ENCODE measurements at places on chromosomes 3 and 15.

DNA sequence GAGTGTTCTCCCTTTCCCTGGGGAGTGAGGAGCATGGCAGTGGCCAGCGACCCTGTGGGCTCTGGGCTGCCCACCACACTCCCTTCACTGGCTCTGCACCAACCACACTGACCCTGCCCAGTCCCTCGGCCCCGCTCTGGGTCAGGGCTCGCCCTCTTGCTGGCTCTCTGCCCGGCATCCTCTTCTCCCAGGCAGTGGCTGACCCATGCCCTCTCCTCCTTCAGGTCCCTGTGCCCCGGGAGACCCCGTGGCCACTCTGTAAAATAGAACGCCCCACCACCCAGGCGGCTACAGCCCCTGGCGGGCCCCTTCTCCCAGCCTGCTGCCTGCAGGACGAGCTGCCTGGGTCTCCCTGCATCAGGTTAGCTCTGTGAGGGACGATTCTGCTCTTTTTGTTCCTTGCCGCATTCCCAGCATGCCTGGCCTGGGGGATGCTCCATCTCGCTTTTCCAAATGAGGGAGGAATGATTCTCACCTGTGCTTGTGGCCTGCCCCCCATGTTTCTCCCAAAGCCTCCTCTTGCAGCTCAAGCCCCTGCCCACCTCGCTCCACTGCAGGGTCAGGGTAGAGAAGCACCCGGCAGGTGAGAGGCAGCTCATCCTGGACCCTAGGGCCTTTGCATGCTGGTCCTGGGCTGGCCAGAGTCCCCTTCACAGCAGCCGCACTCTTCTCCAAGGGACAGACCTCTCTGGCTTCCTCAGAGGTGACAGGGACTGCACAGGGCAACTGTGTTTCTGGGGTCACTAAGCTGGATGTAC is 14.5 kb upstream of the CFAP100 start:
- no peaks in the 10 kb centered on the region for H3K27me3 ChIP-seq
- H3K36me3 ChIP-seq = no peaks in the 10 kb centered on the region
- DNase-seq = no peak
- no peak overlapping the region for H3K27ac ChIP-seq
- H3K4me1 ChIP-seq = no peaks in the 10 kb centered on the region
- no peak overlapping the region for H3K4me3 ChIP-seq

GRCh38 chr15:57198131-57198530 is 178.2 kb upstream of the CGNL1 start:
- H3K36me3 ChIP-seq = peaks cover 2% of the 10 kb centered on the region
- no peak for DNase-seq
- no peak overlapping the region for H3K4me3 ChIP-seq
- no peak overlapping the region for H3K27ac ChIP-seq
- peaks cover 33% of the 10 kb centered on the region for H3K4me1 ChIP-seq
- H3K27me3 ChIP-seq = no peaks in the 10 kb centered on the region

DNA sequence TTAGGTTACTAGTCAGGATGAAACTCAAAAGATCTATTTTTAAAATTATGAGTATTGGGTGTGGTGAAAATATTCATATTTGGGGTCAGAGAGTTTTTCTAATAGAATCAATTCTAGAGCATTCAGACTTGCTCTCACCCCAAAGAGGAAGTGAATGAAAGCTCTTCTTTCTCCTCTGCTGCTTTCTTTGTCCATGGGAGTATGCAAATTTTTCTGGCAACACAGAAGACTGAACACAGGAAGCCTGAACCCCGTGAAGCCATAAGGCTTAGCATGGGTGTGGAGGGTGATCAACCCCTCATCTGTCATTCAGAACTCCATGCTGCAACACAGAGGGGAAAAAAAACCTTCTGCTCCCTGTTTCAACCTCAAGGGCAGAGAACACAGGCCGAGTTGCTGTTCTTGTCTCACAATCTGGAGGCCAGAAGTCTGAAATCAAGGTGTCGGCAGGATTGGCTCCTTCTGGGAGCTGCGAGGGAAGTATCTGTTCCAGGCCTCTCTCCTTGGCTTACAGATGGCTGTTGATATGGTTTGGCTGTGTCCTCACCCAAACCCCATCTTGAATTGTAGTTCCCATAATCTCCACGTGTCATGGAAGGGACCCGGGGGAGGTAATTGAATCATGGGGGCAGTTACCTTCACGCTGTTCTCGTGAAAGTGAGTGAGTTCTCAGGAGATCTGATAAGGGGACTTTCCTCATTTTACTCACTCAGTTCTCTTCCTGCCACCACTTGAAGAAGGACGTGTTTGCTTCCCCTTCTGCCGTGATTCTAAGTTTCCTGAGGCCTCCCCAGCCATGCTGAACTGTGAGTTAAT is 33.7 kb upstream of the CD47 start:
- no peak for DNase-seq
- H3K36me3 ChIP-seq = no peaks in the 10 kb centered on the region
- H3K27me3 ChIP-seq = no peaks in the 10 kb centered on the region
- no peak overlapping the region for H3K4me3 ChIP-seq
- peak overlapping the region; percentile 76 for H3K27ac ChIP-seq
- peaks cover 12% of the 10 kb centered on the region for H3K4me1 ChIP-seq

GRCh38 chr3:101643861-101644613 is 32.9 kb downstream of the ZBTB11 start:
- no peak for DNase-seq
- no peak overlapping the region for H3K4me3 ChIP-seq
- no peaks in the 10 kb centered on the region for H3K36me3 ChIP-seq

GRCh38 chr15:89749951-89750559 is 994 bp downstream of the MESP1 start:
- H3K36me3 ChIP-seq = no peaks in the 10 kb centered on the region
- H3K27me3 ChIP-seq = no peaks in the 10 kb centered on the region
- peak overlapping the region; percentile 79 for H3K27ac ChIP-seq
- peak overlapping the region; percentile 81 for H3K4me3 ChIP-seq
- peak; percentile 34 for DNase-seq

- no peak overlapping the region for H3K27ac ChIP-seq
- no peak for DNase-seq
- no peaks in the 10 kb centered on the region for H3K36me3 ChIP-seq
- H3K27me3 ChIP-seq = no peaks in the 10 kb centered on the region
These were observed 290.6 kb upstream of the TRIM42 start for GRCh38 chr3:140387244-140387643.

GRCh38 chr3:33173103-33173502 is 45.5 kb downstream of the SUSD5 start:
- H3K36me3 ChIP-seq = no peaks in the 10 kb centered on the region
- H3K27ac ChIP-seq = no peak overlapping the region
- no peak overlapping the region for H3K4me3 ChIP-seq
- no peaks in the 10 kb centered on the region for H3K4me1 ChIP-seq

DNA sequence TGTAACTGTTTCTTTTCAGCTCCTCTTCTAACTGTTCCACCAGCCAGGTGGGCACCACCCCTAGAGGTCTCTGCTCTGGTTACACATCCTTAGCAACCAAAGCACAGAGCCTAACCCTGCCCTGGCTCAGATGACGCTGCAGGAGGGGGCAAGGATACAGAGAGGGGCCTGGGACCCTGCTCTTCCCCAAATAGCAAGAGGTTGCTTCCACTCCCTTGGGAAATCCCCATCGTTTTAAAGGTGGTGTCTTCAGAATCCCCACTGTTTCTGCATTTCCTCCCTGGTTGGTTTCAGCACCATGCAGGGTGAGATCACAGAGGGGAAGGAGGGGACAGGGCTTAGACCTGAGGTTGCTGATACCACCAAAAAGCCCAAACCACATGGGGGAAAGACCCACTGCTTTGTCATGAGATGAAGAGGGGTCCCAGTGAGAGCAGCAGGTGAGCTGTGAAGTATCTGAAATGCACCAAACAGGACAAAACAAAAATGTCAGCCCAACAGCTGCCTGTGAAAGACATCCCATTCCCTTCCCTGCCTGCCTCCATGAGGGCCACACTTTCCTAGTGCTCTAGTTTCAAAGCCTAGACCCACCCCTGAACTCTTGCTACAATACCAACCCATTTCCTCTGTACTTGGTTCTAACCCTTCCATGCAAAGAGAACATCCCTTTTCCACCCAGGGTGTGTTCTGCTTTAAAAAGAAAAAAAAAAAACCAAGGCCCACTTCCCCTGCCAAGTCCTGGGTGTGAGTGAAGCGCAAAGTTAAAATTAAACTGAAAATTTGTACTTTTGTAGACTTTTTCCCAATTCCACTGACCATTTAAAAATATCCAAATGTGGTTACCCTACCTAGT is 29.0 kb downstream of the ANP32A start:
- H3K27me3 ChIP-seq = no peaks in the 10 kb centered on the region
- no peaks in the 10 kb centered on the region for H3K36me3 ChIP-seq
- H3K4me1 ChIP-seq = peaks cover 88% of the 10 kb centered on the region
- H3K4me3 ChIP-seq = no peak overlapping the region
- peak overlapping the region; percentile 75 for H3K27ac ChIP-seq
- no peak for DNase-seq

DNA sequence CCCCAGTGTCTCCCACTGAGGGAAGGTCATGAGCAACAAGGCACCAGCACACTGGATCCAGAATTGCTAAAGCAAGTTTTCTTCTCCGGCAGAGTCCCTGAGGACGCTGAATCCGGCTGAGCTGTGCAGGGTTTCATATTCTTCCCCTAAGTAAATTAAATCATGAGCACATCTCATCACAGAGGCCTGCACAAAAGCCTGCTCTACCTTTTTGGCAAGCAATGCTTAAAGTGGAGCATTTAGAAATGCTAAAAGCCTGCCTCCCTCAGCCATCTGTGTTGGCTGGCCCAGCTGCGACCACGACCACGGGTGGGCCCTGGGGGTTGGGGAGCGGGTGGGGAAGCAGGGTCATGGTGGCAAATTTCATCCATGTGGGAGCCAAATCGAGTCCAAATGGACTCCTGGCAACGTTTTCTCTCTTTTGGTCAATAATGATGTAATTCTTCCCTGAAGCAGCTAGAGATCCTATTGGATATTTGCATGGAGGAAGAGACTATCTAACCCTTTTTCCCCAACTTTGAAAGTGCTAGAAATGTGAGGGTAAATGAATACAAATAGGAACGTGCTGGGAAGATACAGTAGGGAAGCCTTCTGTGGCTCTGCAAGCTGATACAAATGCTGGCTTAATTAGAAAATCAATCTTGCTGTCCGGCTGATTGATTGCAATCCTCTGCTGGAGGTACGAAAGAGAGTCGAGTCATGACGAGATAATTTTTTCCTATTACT is 532.8 kb upstream of the TBL1XR1 start:
- no peak overlapping the region for H3K27ac ChIP-seq
- no peaks in the 10 kb centered on the region for H3K27me3 ChIP-seq
- H3K4me3 ChIP-seq = no peak overlapping the region

DNA sequence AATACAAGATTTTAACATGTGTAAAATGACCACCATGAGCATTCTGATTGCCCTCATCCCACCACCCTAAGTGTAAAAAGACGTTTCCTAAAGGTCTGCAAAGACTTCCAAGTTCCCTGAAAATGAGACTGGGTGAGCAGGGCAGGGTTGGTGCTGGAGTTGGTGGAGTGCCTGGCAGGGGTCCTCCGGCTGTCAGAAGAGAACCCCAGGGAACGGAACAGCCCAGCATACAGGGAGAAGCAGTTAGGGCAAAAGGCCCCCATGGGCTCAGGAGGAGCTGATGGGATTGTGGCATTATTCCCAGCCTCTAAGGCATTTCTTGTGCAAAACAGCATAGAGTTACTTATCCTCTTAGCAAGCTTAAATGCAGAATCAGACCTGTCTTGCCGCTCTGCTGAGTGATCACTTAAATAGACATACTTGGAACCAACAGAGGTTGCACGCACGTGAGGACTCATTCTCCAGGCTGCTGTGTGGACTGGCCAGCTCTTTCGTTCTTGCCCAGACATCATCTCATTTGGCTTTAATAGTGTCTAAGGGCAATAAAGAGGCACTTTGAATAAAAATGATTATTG is 36.0 kb downstream of the XYLB start:
- H3K4me3 ChIP-seq = no peak overlapping the region
- H3K36me3 ChIP-seq = no peaks in the 10 kb centered on the region
- H3K27ac ChIP-seq = no peak overlapping the region
- no peak for DNase-seq
- H3K4me1 ChIP-seq = no peaks in the 10 kb centered on the region
- no peaks in the 10 kb centered on the region for H3K27me3 ChIP-seq

DNA sequence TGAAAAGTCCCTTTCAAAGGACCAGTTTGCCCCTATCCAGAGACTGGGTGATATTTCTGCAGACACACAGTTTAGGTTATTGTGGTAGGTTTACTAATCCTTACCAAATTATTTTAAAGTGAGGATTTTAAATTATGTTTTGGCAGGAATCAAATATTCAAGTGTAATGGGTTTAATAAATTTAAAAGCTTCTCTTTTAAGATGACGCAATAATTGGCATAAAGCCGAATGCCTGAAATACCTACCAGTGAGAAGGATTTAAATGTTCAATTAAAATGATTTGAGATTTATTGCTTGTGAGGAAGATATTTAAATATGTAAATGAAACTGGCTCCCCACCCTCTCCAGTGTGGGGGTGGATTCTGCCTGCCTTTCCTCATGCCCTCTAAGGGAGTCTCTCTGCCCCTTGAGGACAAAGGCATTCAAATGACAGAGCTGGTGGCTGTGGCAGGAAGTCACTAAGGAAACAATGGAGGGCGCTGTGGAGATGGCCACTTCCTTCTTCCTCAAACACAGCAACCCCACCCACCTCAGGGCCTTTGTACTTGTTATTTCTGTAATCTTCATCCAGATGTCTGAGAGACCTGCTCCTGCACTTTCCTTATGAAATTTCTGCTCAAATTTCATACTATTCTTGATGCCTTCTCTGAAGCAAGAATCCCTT is 131.7 kb downstream of the TNIK start:
- no peaks in the 10 kb centered on the region for H3K36me3 ChIP-seq
- H3K27ac ChIP-seq = no peak overlapping the region
- peak; percentile 73 for DNase-seq

- no peak overlapping the region for H3K4me3 ChIP-seq
- H3K4me1 ChIP-seq = peaks cover 14% of the 10 kb centered on the region
- no peak for DNase-seq
- H3K27me3 ChIP-seq = no peaks in the 10 kb centered on the region
- no peaks in the 10 kb centered on the region for H3K36me3 ChIP-seq
- peak overlapping the region; percentile 68 for H3K27ac ChIP-seq
These were observed 66.7 kb downstream of the ITGA11 start for GRCh38 chr15:68365140-68365745.

- no peak overlapping the region for H3K27ac ChIP-seq
- no peak overlapping the region for H3K4me3 ChIP-seq
- no peaks in the 10 kb centered on the region for H3K4me1 ChIP-seq
- no peaks in the 10 kb centered on the region for H3K36me3 ChIP-seq
- no peaks in the 10 kb centered on the region for H3K27me3 ChIP-seq
These were observed 313.3 kb downstream of the KBTBD8 start for GRCh38 chr3:67311440-67311839.

Data from upper lobe of left lung (tissue), 6 donors.